ENCODE measurements at places on chromosomes 16 and 17.

- no peak for DNase-seq
These were observed 84.7 kb downstream of the TUBD1 start for GRCh38 chr17:59807892-59808509.

- no peak for DNase-seq
These were observed 520.4 kb downstream of the WWOX start for GRCh38 chr16:78619811-78620210.

DNA sequence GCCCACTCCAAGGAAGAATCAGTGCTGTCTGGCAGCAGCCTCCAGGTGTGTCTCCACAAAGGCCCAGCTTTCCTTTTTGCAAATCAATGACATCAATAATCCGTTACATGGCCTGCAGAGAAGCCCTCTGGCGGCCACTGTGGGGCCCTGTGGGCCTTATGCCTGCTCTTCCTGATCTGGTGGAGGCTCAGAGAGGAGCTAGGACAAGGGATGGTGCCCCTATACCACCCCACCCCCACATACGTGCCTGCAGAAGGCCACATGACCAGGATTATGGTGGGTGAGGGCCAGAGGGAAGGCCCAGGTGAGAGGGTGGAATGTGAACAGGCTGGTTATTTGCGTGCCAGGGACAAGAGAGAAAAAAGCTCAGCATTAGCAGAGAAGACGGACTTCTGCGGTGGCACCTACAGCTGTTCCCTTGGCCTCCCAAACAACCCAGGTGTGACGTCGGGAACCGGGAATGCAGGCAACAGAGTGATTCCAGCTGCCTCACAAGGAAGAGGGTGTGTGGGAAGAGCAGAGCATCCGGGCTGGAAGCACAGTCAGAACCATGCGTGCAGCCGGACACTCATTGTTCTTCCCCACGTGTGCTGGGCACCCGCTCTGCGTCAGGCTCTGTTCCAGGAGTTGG is 22.5 kb downstream of the EIF4A3 start:
- no peak for DNase-seq

DNA sequence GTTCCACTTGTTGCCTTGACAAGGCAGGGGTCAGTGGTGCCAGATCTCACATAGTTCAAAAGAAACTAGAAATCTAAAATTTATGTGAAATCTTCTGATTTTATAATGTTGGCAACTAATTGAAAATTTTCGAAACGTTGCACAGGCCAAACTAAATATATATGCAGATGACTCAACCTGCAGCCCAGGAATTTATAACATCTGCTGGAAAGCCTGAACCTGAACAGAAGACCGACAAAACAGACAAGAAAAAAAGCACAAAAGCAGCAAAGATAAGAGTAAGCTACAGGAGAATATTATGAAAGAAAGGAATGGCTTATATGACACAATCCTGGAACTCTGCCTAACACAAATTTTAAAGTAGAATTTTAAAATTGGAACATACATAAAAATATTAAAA is 207.6 kb downstream of the CEP112 start:
- no peak for DNase-seq

DNA sequence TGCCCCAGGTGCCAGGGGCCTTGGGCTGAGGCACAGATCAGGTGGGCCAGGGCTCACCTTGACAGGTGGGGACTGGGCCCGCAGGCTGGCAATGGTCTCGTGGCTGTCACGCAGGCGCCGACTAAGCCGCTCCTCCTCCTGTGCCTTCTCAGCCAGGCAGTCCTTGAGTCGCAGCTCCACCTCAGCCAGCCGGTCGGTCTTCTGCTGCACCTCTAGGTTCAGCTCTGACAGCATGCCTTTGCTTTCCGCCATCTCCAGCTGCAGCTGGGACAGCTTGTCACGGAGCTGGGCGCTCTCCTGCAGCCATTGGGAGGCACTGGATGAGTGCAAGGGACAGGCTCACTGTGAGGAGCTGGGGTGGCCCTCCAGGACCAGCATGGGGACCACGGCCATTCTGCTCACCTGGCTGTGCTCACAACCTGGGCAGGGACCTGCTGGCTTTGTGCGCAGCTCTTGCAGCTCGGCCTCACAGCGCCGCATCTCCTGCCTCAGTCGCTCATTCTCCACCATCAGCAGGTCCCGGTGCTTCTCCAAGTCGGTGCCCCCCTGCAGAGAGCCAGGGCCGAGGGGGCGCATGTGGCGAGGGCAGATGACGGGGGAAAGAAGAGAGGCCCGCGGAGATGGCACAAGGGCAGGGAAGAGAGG is 31.0 kb downstream of the KIFC3 start:
- DNase-seq: no peak

GRCh38 chr17:14715561-14715960 is 414.7 kb downstream of the HS3ST3B1 start:
- no peak for DNase-seq

DNA sequence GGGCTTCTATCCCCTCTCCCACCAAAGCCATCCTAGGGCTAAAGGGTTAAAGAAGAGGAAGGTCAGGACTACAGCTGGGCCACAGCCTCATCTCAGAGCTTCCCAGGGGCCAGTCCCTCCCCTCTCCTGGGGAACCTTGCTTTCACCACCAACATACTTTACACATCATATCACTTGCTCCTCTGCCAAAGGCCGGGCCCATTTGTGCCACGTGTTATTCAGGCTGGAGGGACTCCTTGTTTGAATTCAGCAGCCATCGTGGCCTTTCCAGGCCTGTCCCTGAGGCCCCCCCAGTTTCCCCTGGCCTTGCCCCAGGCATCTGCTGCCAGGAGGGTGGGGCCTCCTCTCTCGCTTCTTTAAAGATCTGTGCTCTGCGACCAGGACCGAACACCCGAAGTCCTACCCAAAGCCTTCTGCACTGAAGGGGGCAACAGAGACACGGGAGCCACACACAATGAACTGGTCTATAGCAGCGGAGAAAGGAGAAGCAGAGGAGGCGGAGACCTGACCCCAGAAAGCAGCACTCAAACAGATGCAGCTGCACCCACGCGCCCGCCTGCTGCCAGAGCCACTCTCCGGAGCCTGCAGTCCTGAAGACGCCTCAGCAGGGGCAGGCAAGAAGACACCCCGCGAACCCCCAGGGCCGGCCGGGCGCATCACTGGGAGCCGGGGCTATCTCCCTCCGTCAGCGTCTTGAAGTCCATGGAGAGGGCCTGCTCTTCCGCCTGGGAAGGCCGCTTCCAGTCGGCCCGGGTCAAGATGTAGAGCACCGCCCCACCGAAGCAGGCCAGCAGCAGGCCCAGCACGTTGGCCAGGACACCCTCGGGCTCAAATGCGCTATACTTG is 12.1 kb downstream of the CYB561 start:
- peak; percentile 88 for DNase-seq

DNA sequence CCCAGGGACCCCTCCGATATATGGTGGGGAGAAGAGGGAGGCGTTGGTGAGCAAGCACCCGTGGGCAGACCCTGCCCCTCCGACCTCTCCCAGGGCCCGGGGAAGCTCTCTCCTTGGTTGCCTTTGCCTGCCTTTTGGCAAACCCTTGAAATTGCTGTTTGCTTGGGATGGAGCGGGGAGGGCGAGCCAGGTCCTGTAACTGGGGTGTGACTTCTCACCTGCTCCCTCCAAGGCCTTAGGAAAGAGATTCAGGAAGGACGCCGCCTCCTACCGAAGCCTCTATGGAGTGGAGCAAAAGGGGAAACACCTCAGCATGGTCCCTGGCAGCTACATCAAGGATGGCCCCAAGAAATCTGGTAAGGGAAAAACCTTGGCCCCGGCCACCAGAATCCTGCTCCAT is 4.6 kb downstream of the C16orf78 start:
- no peak for DNase-seq

- DNase-seq: no peak
These were observed 47.2 kb upstream of the SLC47A1 start for GRCh38 chr17:19486351-19487023.

DNA sequence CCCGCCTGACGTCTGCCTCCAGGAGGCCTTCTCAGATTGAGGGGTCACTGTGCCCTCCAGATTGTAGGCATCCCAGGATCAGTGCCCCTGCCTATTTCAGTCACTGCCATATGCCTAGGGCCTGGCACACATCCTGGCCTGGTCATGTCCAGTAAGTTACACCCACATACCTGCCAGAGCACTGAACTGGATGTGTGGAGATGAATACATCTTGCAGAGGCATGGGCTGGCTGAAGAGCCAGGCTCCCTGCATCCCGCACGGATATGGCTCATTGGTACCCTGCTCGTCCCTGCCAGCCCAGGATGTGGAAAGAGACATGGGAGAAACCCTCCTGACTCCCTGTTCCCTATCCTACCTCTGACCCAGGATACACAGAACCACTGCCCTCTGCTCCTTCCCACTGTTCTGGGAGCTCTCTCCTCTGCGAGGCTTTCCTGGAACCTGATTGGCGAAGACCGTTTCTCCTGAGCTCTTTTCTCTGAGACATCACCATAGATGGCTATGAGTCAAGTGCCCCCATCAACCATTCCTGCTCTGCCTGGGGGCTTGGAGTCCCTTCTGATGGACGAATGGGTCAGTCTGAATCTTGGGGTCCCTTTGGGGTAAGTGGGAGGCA is 40.0 kb upstream of the TAC4 start:
- no peak for DNase-seq

- no peak for DNase-seq
These were observed 14.2 kb upstream of the RHBDF2 start for GRCh38 chr17:76515274-76515949.

- no peak for DNase-seq
These were observed 19.3 kb downstream of the SHISA9 start for GRCh38 chr16:12920739-12921138.

- no peak for DNase-seq
These were observed 103.7 kb downstream of the GOSR1 start for GRCh38 chr17:30580916-30581315.

DNA sequence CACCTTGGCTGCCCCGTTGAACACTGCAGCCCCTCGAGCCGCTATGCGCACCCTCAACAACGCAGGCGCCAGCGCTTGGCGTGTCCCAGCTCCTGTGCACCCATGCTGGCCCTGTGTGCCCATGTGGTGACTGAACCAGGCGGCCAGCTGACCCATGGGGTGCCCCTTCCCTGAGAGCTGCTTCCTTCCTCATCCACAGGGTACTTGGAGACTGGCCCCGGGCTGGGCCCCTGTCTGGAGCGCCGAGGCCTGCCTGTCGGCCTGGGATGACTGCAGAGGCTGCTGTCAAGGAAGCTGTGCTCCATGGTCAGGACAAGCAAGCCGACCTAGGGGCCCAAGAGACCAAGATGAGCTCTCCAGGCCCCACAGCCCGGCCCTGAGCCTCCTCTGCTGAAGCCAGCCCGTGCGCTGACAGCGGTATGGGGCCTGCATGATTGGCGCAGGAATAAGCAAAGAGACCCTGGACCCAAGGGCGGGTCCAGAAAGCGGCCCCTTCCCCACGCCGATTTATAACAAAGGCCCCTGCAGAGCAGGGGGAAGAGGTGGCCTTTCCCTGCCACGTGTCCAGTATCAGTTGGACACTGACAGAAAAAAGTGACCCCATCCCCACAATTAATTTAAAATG is 21.6 kb upstream of the BAHCC1 start:
- no peak for DNase-seq

GRCh38 chr16:20073203-20074098 is at the start of gene GPR139:
GPR139 (minus strand) TSS chr16:20073890; CDS start chr16:20073616, 274 bp downstream.
- DNase-seq: no peak

DNA sequence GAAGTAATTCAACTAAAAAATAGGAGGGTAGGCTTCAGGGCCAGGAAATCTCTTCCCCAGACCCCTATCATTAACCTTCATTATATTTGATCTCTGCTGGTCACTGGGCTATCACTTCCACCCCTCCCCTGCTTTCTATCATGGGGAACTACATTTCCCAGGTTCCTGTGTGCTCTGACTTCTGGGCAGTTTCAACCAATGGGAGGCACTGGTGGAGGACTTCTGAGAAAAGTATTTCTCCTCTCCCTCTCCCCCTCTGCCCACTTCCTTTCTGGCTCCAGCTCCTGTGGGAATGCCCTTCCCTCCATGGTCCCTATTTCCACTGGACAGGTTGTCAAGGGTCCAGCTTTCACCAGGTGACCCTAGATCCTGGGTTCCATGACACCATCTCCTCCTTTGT is 364.4 kb downstream of the C16orf95 start:
- no peak for DNase-seq

- no peak for DNase-seq
These were observed 154.1 kb upstream of the CDC42EP4 start for GRCh38 chr17:73465953-73466230.

GRCh38 chr17:27315322-27315721 is 21.4 kb downstream of the WSB1 start:
- DNase-seq: no peak

DNA sequence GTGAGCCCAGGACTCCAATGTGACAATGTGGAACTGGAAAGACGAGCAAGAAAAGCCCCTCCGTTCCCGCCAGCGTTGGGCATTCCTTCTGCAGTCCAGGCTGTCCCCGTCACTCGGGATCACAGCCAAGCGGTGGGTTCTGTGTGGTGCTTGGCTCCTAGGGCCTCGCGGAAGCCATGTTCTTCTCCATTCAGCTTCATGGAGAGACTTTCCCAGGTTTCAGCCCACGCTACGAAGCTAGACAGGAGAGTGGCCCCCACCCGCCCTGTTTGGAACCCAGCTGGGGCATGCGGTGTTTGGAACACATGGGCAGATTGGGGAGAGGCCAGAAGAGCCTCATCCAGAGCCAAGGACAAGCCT is 5.8 kb downstream of the LMF1 start:
- DNase-seq: no peak

GRCh38 chr17:60311936-60312335 is 80.0 kb downstream of the USP32 start:
- no peak for DNase-seq

GRCh38 chr17:78144736-78145641 is 1.2 kb upstream of the C17orf99 start:
- DNase-seq: no peak

- DNase-seq: no peak
These were observed 16.9 kb downstream of the USP10 start for GRCh38 chr16:84716740-84717139.

- no peak for DNase-seq
These were observed 1.4 kb downstream of the CDH11 start for GRCh38 chr16:65120461-65120830.

GRCh38 chr16:79601931-79602627 is 1.5 kb upstream of the MAF start:
- peak; percentile 72 for DNase-seq

DNA sequence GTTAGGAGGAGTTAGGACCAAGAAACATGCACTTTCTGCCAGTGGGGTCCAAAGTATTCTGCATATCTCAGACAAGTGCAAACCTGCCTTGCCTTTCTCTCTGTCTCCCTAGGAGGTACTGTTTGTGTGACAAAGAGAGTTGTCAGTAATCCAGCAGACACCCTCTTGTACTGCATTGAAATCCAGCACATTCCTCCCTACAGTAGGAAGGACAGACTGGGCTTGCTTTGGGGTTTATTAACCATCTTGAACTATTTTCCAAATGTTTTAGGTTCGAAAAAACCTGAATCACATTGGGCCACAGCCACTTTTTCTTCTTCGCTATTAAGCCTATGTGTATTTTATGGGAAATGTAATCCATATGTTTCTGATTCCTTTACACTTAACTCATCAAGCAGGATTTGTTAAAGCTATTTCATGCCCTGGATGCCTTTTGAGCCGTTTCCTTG is 204.2 kb upstream of the KCNJ16 start:
- DNase-seq: no peak
